ENCODE measurements at places on chromosomes 1 and 21.

- no peak for ATAC-seq
These were observed 226.0 kb downstream of the ST6GALNAC3 start for GRCh38 chr1:76300556-76300955.

DNA sequence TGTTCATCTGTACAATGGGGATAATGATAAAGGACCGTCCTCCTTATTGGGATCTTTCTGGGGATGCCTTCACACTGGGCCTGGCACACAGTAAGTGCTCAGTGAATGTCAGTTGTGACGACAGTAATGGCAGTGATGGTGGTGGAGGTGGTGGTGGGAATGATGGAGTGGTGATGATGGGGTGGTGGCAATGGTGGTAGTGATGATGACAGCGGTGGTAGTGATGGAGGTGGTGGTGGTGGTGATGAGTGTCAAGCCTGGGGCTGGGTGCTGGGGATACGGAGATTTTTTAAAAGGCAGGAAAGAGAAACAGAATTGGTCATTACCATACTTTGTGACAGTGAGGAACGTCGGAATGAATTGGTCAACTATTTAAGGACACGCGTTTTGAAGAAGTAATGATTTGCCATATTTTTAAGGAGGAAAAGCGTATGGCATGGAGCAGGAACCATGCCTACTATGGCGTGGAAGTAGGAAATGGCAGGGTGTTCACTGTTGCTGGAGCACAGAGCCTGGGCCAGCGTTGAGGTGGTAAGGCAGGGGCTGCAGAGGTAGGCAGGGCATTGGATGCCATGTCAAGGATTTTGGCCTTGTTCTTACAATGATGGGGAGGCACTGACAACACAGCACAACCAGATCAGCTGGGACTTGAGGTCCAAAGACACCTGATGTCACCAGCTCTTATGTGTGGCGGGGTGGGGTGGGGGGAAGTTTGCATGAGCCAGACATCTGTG lies 128.7 kb downstream of the ACTL8 start:
- no peak for ATAC-seq

GRCh38 chr1:46675549-46676314 lies 4.1 kb downstream of the TEX38 start:
- peak; percentile 81 for ATAC-seq

DNA sequence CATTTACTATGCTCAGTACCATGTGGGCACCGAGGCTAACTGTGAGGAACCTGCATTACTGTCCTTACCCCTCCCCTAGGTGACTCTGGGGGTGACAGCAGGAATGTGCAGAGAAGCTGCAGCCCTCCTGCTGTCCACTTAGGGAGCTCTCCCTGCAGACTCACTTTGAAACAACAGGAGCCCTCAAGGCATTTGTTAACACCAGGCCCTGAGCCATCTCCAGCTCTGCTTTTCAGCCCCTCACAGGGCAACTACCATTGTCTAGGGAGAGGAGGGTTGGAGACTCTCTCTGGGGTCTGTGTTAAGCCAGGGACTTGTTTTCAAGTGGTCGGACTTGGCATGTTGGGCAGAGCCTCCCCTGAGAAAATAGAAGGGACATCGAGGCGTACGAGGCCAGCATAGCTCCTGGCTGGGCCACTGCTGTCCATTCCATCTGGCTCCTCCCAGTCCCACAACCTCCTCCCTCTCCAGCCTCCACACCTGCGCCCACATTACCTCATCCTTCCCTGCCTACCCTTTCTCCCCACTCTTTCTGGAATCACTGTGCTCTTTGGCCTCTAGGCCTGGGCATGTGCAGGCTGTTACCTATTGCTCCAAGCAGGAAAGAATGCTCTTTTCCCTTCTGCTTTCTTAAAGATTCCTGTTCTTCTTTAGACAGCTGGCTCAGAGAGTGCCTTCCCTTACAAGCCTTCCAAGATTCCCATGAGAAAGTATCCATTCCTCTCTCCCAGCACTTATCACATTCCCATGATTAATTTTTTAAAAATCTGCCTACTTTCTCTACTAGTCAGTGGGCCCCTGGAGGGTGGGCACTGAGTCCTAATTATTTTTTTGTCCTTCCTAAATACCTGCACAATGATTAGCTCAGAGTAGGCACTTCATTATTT lies 102.7 kb upstream of the GCLM start:
- ATAC-seq = no peak

- no peak for ATAC-seq
These were observed 5.4 kb downstream of the PPP2R5A start for GRCh38 chr1:212290608-212291007.

DNA sequence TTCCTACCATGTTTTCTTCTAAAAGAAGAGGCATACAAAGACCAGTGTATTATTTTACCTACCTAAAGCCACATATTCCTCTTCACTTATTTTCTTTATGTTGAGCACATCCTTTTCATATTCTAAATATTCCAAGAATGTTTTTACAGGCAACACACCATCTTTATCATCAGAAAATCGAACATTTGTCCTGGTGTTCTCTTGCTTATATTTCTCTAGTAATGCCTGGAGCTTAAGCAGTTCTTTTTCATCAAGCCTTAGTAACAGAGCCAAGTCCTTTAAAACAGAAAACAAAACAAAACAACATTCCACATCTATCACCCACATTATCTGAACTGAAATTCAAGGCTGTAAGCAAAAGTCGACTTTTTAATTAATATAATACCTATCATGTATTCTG lies 88.7 kb downstream of the IARS2 start:
- ATAC-seq = no peak
